Thyroid gland (tissue), 4 donors: ENCODE measurements at places on chromosomes 11 and 22. TPM values are rescaled to one million over a fixed set of nuclear protein-coding genes. Genes with fewer than 3 reads are reported as not detected.

MRGPRF gene
- 7.6 TPM for total RNA-seq

OR2AG2 gene
- total RNA-seq: 0.13 TPM

GRCh38 chr11:10326012-10326964, 21.4 kb downstream of the ADM start:
- H3K36me3 ChIP-seq: no peaks in the 10 kb centered on the region
- H3K27me3 ChIP-seq: no peaks in the 10 kb centered on the region
- H3K27ac ChIP-seq: no peak overlapping the region
- peaks cover 41% of the 10 kb centered on the region for H3K4me1 ChIP-seq
- DNase-seq: peak; percentile 64

- H3K27me3 ChIP-seq: no peaks in the 10 kb centered on the region
- H3K27ac ChIP-seq: no peak overlapping the region
Observed at GRCh38 chr11:86291466-86292262, 10.4 kb upstream of the HIKESHI start.

DNA sequence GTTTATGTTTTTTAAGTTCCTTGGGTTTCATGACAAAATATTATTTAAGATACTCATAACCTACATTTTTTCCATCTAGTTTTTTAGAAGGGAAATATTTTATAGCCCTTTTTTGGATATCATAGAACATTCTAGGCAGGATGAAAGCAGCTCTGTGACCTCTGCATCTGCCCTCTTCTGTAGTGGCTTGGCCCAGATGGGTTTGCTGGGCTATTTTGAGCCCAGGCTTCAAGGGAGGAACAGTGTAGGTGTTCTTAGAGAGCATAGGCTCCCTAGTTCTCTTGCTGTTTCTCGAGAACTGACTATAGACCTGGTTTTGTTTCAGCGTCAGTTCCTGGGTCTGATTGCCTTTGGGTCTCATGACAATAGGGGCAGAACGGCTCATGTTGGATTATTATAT, 32.2 kb downstream of the DIXDC1 start:
- H3K4me3 ChIP-seq: no peak overlapping the region
- no peak overlapping the region for H3K27ac ChIP-seq
- H3K36me3 ChIP-seq: no peaks in the 10 kb centered on the region
- no peaks in the 10 kb centered on the region for H3K4me1 ChIP-seq
- no peaks in the 10 kb centered on the region for H3K27me3 ChIP-seq

TRIM51 gene
- not detected for total RNA-seq

- H3K4me3 ChIP-seq: no peak overlapping the region
- DNase-seq: no peak
- H3K36me3 ChIP-seq: no peaks in the 10 kb centered on the region
- peaks cover 40% of the 10 kb centered on the region for H3K4me1 ChIP-seq
- no peaks in the 10 kb centered on the region for H3K27me3 ChIP-seq
Observed at GRCh38 chr22:35879351-35879750, 149.3 kb downstream of the RBFOX2 start.

SLC1A2 gene
- total RNA-seq: 0.67 TPM

ADM gene
- 20.0 TPM for total RNA-seq

DNA sequence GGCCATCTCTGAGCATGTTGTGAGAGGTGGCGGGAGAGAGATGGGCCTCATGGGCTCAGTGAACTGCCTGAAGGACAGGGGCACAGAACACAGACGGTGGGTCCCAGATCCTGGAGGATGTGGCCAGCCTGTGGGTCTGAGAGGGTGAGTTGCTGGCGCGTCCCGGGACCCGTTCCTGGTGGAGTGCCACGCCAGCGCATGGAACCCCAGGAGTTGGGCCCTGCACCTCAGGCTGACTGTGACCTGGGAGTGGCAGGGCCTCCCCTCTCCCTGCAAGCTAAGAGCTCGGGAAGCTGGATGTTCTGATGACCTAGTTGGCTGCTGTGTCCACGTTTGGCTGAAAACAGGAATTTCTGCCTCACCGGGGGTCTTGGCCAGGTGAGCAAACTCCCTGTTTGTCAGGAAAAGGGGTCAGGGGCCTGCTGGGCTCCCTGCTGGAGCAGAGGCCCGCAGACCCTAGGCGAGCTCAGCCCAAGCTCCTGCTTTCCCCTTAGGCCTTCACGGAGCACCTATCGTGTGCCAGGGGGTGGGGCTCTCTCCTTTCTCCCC, 15.0 kb downstream of the LRRC32 start:
- no peaks in the 10 kb centered on the region for H3K27me3 ChIP-seq
- no peaks in the 10 kb centered on the region for H3K36me3 ChIP-seq

DAGLA gene
- 1.8 TPM for total RNA-seq

KRTAP5-9 gene
- not detected for total RNA-seq

DNA sequence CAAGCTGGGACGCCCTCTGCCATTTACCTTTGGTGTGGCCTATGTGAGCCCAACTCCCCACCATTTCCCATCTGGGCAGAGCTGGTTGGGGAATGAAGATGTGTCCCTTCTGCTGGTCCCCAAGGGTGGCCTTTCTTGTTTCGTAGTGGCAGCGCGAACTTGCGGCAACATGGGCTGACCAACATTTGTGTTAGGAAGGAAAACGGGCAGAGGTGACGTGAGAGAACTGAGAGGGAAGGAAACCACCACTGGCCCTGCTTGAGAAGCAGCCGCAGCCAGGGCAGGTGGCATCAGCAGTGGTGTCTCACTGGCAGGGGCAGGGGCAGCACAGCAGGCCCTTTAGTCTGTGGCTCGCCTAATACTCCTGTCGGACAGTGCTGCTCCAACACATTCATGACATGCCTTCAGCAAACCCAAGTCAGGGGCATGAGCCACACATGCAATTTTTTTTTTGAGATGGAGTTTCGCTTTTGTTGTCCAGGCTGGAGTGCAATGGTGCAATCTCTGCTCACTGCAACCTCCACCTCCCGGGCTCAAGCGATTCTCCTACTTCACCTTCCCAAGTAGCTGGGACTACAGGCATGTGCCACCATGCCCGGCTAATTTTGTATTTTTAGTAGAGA, 29.9 kb downstream of the LRRC74B start:
- no peaks in the 10 kb centered on the region for H3K36me3 ChIP-seq
- no peak overlapping the region for H3K27ac ChIP-seq
- no peaks in the 10 kb centered on the region for H3K27me3 ChIP-seq
- no peak overlapping the region for H3K4me3 ChIP-seq
- DNase-seq: no peak
- no peaks in the 10 kb centered on the region for H3K4me1 ChIP-seq

GRCh38 chr11:16016468-16016829, 339.9 kb downstream of the SOX6 start:
- no peaks in the 10 kb centered on the region for H3K36me3 ChIP-seq
- no peaks in the 10 kb centered on the region for H3K27me3 ChIP-seq
- H3K4me3 ChIP-seq: no peak overlapping the region

DNA sequence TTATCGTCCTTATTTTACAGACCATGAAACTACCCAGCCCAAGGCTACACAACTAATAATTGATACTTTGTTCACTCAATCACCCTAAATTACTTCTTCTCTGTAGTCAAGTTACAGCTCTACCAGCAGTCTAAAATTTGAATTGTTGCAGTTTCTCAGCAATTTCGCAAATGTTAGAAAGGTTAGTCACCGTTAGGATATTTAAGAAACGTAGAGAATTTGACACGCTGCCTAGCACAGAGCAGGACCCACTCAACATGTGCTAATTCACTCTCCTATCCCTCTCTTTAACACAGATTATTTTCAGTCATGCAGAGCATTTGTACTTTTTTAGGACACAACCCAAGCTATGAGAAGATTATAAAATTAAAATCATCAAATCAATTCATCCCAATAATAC, 771.1 kb upstream of the LUZP2 start:
- no peaks in the 10 kb centered on the region for H3K27me3 ChIP-seq
- no peak for DNase-seq
- no peak overlapping the region for H3K4me3 ChIP-seq
- no peaks in the 10 kb centered on the region for H3K4me1 ChIP-seq

DNA sequence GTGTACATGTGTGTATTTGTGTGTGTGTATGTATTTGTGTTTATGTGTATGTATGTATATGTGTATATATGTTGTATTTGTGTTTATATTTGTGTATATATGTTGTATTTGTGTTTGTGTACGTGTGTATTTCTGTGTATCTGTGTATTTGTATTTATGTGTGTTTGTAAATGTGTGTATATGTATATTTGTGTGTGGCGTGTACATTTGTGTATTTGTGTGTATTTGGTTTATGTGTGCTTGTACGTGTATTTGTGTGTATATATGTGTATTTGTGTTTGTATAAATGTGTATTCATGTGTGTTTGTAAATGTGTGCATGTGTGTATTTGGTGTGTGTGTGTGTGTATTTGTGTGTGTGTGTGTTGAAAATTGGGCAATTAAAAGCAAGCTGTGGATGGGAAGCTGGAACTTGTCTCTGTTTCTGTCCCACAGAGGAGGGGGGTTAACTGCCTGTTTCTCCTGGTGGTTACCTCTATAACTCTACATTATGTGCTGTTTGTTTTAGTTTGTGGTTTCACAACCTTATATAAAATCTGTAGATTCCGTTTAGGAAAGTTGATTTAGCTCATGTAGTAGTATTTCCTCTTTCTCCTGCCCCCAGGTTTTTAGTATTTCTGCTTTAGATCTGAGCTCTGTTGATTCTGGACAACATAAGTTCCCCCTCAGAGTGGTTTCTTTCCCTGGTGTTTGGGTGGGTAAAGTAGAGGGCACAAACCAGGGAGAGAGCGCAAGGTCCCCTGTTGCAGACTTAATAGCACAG, 28.9 kb downstream of the AP2A2 start:
- DNase-seq: no peak
- H3K36me3 ChIP-seq: peaks cover 1% of the 10 kb centered on the region
- H3K4me1 ChIP-seq: peaks cover 15% of the 10 kb centered on the region
- no peaks in the 10 kb centered on the region for H3K27me3 ChIP-seq

- H3K36me3 ChIP-seq: no peaks in the 10 kb centered on the region
- no peaks in the 10 kb centered on the region for H3K4me1 ChIP-seq
- no peaks in the 10 kb centered on the region for H3K27me3 ChIP-seq
Observed at GRCh38 chr11:57248780-57249383, 11.8 kb upstream of the APLNR start.

DNA sequence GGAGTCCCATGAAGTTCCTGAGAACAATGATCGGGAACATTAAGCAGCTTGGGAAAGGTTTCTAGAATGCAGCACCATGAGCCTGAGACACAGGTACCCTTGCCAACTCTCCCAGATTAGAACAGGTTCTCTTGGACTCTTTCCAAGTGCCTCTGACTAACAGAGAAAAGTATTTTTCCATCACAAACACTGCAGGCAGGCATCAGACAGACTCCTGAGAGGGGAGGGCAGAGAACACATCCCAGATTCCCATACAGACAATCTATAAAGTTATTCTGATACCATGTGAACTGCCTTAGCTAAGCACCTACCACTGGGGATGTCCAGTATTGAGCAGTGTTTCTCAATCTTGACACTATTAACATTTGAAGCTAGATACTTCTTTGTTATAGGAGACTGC, 27.3 kb downstream of the SERGEF start:
- peak; percentile 67 for DNase-seq
- no peaks in the 10 kb centered on the region for H3K27me3 ChIP-seq
- H3K36me3 ChIP-seq: no peaks in the 10 kb centered on the region
- H3K4me1 ChIP-seq: peaks cover 47% of the 10 kb centered on the region
- H3K27ac ChIP-seq: peak overlapping the region; percentile 77

- H3K27ac ChIP-seq: no peak overlapping the region
- H3K4me3 ChIP-seq: no peak overlapping the region
- H3K4me1 ChIP-seq: peaks cover 16% of the 10 kb centered on the region
Observed at GRCh38 chr22:43153899-43154298, 2.5 kb downstream of the TSPO start.

GRCh38 chr11:66226101-66226500, 42.3 kb upstream of the RAB1B start:
- no peak overlapping the region for H3K4me3 ChIP-seq
- no peaks in the 10 kb centered on the region for H3K27me3 ChIP-seq
- no peaks in the 10 kb centered on the region for H3K4me1 ChIP-seq
- no peak overlapping the region for H3K27ac ChIP-seq
- DNase-seq: no peak

DBX1 gene
- not detected for total RNA-seq

MRGPRX3 gene
- not detected for total RNA-seq

GRCh38 chr11:47361419-47361818, 8.9 kb upstream of the MYBPC3 start:
- no peak overlapping the region for H3K4me3 ChIP-seq
- H3K27ac ChIP-seq: no peak overlapping the region
- no peaks in the 10 kb centered on the region for H3K36me3 ChIP-seq

DNA sequence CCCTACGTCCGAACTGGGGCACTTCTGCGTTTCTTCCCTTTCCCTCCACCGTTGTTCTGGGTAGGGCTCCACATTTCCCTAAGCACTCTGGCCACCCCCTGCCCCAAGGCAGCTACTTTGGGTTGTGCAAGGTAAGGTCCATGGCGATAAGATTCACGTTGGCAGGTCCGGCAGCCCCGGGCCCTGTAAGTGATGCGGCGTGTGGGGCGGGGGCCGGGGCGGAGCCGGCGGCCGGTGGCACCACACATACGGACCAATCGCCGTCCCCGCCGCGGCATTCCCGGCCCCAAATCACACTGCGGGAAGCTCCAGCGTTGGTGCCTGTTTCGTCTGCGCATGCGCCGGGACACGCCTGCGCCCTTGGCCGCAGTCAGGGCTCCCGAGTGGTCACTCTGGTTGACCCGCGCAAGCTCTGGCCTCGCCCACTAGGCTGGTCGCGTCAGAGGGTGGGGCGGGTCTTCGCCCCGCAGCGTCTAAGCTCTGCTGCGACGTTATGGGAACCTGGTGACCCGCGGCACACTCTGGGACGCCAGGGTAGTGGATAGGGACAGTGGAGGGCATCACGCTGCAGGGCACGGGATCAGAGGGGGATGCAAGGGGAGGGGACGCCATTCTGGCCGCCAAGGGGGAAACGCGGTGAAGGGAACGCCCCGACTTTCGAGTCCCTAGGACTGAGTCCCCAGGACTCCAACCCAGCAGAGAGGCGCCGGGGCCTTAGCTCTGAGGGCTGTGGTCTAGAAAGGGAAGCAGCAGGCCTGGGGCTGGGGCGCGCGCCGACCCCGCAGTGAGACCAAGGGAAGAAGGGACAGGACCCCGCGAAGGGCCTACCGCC, 1.6 kb downstream of the FADS1 start:
- peaks cover 15% of the 10 kb centered on the region for H3K4me1 ChIP-seq
- H3K36me3 ChIP-seq: no peaks in the 10 kb centered on the region
- peak overlapping the region; percentile 53 for H3K4me3 ChIP-seq
- no peaks in the 10 kb centered on the region for H3K27me3 ChIP-seq

OOSP2 gene
- not detected for total RNA-seq

OR4X1 gene
- total RNA-seq: not detected

HBG2 gene
- not detected for total RNA-seq

MUC6 gene
- not detected for total RNA-seq

- no peak for DNase-seq
- H3K4me3 ChIP-seq: no peak overlapping the region
- H3K4me1 ChIP-seq: peaks cover 18% of the 10 kb centered on the region
- H3K36me3 ChIP-seq: no peaks in the 10 kb centered on the region
Observed at GRCh38 chr22:27461470-27461869, 340.1 kb downstream of the MN1 start.

- H3K27me3 ChIP-seq: no peaks in the 10 kb centered on the region
- H3K4me3 ChIP-seq: no peak overlapping the region
- no peaks in the 10 kb centered on the region for H3K36me3 ChIP-seq
- DNase-seq: peak; percentile 25
- H3K27ac ChIP-seq: peak overlapping the region; percentile 33
Observed at GRCh38 chr11:2781408-2782274, 81.8 kb upstream of the KCNQ1OT1 start.

DGCR6 gene
- 5.4 TPM for total RNA-seq
